Umbilical cord (tissue), 2 donors: ENCODE measurements at places on chromosomes 3 and 15. TPM values are rescaled to one million over a fixed set of nuclear protein-coding genes. Genes with fewer than 3 reads are reported as not detected.
A peak's percentile ranks its signal among the peaks of the same experiment; 100 is the strongest.

GRCh38 chr15:35182841-35183479 is 97.9 kb upstream of the NANOGP8 start:
- DNase-seq = no peak

GRCh38 chr15:96097661-96098060 is 232.8 kb upstream of the NR2F2 start:
- DNase-seq = no peak

DNA sequence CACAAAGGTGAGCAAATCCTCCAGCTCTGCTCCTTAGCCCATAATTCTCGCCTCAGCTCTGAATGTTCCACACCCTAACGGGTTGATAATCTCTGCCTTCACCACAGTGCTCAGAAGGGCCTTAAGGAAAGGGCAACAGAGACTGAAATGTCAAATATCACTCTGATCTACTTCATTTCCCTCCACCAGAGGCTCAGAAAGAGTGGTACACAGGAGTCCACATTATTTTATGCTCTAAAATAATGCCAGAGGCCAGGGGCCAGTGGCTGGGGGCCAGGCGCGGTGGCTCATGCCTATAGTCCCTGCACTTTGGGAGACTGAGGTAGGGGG is 72.2 kb downstream of the MB21D2 start:
- DNase-seq = no peak

DNA sequence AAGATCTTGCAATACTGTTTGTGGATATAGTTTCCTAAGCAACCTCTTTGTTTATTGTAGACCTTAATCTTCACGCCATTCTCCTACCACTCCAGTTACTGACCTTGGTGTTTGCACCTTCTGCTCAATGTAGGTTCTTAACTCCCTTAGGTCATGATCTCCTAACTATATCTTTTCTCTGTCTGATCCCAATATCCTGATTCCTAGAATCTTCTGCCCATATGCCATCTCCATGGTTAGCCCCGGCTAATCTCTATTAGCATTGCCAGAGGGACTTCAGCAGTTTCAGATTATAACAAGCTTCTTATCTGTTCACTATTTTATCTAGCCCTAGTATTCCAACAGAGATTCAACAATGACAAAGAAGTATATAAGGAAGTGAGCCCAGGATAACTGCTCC is 64.9 kb downstream of the IMPG2 start:
- DNase-seq = no peak

GRCh38 chr3:52443791-52444687 is 864 bp downstream of the SEMA3G start:
- DNase-seq = no peak

DNA sequence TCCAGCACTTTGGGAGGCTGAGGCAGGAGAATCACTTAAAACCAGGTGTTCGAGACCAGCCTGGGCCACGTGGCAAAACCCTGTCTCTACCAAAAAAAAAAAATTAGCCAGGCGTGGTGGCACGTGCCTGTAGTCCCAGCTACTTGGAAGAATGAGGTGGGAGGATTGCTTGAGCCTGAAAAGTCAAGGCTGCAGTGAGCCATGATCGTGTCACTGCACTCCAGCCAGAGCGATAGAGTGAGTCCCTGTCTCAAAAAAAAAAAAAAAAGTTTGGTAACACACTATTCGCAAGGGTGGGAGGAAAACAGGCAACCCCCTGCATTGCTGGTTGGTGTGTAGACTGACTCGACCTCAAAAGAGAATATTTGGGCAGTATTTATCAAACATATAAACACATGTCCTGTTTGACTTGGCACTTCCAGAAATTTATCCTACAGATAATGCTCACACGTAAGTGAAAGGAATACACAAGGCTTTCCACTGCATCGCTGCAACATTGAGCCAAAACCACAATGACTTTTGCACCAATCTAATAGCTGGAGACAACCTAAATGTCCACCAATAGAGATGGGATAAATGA is 3.1 kb upstream of the ANPEP start:
- DNase-seq = no peak

DNA sequence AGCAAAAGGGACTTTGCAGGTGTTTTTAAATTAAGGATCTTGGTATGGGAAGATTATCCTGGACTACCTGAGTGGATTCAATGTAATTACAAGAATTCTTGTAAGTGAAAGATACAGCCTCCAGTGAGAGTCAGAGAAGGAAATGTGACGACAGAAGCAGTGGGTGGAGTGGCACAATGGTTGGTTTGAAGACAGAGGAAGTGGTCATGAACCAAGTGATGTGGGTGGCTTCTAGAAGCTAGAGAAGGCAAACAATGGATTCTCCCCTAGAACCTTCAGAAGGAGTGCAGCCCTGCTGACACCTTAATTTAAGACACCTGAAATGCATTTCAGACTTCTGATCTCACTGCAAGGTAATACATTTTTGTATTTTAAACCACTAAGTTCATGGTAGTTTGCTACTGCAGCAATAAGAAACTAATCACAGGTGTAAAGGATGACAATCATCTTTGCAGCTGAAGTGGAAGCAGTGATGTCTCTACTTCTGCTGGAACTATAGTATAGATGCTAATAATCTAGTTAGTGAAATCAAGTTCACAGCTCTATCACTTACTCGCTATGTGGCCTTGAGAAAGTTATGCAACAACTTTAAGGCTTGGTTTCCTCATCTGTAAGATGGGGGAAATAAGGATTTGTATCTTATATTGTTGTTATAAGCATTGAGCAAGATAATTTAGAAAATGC is 403.4 kb upstream of the SUCLG2 start:
- DNase-seq = no peak

DNA sequence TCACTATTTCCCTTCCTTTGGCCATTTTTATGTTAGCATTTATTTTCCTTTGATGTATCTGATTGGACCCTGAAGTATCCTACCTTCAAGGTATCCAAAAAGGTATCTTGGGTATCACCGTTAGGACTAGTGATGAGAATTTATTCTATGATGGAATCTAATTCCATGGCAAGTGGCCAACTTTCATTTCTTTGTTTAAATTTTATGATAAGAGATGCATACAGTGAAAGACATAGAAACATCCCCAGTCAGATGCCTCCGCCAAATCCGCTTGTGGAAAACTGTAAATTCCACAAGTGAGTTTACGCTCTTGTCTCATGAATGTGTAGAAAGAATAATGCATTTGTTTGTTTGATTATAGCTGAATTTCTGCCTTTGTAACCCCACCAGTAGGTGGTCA is 153.7 kb upstream of the NR2F2 start:
- DNase-seq = no peak

- DNase-seq = no peak
Observed at GRCh38 chr15:51076524-51077220, 18.0 kb downstream of the TNFAIP8L3 start.

DNA sequence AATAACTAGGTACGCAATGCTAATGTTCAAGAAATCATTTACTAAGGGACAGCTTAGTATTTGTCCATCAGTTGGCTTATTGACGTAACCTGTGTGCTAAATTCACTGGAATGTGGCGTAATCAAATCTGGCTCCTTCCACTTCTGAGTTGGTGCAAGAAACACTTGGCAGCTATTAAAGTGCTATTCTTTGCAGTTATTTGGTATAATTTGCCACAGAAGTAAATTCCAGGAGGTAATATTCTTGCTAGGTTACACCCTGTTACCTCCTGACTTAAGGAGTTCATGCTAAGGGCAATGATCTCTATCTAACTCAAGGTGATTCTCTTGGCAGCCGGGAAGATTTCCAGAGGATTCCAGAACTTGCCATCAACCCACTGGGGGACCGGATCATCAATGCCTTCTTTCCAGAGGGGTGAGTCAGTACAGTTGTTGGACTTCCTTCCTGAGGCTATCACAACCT is 25.5 kb downstream of the CHP1 start:
- no peak for DNase-seq

DNA sequence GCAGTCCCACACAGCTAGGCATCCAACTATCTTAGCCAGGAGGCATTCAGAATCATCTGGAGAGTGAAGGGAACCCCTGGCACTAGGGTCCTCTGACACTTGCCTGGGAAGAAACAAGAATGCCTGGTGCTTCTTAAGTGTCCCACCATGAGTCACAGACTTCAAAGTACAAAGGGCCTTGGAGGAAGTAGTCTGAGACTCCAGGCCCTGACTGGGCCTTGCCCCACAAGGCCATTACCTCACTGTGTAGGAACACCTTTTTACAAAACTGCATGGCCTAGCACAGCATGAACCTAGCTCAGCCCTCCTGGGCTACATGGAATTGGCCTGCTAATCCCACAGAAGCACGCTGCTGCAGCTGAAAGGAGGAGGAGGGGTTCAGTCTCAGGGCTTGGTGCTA is 104.5 kb upstream of the SLCO2A1 start:
- DNase-seq = no peak

- DNase-seq = no peak
Observed at GRCh38 chr3:173019378-173019777, 121.7 kb downstream of the SPATA16 start.

- peak; percentile 17 for DNase-seq
Observed at GRCh38 chr3:133124511-133124910, 86.3 kb downstream of the TMEM108 start.

DNA sequence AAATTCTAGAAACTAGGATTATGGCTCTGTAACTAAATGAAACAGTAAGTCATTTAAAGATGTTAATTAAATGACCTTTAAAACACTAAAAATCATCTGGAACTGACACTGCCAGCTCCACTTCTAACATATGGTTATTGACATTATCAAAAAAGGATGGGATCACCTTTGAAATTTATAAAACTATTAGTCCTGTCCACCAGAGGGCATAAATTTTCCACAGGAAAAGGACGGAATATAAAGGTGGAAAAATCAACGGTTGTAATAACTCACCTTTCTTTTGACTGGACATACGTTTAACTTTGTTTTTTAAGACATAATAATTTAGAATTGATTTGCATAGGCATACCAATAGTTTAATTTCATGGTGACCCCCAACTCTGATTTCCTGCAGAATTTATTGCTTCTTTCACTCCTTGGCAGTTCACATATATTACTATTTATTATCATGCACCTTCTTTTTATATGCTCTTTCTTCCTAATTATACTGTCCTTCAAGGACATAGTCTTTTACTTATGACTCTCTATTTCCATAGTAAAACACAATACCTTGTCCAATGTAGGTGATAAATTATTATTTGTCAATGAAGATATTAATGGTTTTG is 345.7 kb downstream of the CADM2 start:
- no peak for DNase-seq

GRCh38 chr3:194584320-194584776 is 48.9 kb downstream of the TMEM44 start:
- no peak for DNase-seq

GRCh38 chr15:37253877-37254276 is 153.5 kb upstream of the MEIS2 start:
- peak; percentile 11 for DNase-seq

DNA sequence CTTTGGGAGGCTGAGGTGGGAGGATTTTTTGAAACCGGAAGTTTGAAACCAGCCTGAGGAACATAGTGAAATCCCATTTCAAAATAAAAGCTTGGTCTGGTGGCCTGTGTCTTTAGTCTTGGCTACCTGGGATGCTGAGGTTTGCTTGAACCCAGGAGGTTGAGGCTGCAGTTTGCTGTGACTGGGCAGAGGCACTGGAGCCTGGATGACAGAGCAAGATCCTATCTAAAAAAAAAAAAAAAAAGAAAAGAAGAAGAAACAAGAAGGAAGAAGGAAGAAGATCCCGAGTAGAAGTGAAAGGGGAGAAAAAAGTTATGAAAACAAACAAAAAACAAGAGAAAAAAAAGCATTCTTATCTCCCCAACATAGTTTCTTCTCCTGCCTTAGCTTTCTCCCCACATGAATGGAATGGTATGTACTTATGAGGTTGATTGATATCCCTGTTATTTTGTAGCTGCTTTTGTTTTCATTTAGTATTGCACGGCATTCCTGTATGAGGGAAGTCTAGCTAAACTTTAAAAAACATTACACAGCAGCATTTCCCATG is 42.4 kb downstream of the TMEM40 start:
- no peak for DNase-seq

- no peak for DNase-seq
Observed at GRCh38 chr15:65887565-65887964, 18.3 kb downstream of the RAB11A start.

- DNase-seq = peak; percentile 1
Observed at GRCh38 chr3:63076357-63076756, 201.1 kb upstream of the CADPS start.

DNA sequence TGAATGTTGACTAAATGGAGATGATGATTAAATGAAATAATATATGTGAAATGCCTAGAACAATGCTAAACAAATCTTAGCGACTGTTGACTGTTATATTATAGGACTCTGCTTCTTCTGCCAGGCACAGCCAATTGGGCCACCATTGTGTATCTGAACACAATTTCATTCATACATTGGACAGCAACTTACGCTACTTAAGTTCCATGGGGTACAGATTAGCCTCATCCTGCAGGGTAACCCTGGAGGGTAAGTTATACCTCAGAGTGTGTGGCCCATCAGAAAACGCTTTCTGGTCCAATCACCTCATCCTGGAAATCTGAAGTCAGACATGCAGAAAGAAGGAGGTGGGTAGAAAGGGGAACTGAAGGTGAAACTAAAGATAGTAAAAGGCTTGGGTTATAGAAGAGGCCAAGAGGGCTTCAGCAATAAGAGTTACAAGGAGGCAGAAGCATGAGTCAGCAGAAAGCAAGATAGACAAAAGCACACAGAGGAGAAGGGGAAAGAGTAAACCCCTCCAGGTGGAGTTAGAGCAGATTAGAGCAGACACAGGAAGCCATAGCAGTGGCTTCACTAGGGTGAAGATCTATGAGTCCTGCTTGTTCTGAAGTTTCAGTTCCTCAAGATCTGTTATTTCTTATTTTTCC is 119.3 kb upstream of the SLC24A5 start:
- no peak for DNase-seq

DNA sequence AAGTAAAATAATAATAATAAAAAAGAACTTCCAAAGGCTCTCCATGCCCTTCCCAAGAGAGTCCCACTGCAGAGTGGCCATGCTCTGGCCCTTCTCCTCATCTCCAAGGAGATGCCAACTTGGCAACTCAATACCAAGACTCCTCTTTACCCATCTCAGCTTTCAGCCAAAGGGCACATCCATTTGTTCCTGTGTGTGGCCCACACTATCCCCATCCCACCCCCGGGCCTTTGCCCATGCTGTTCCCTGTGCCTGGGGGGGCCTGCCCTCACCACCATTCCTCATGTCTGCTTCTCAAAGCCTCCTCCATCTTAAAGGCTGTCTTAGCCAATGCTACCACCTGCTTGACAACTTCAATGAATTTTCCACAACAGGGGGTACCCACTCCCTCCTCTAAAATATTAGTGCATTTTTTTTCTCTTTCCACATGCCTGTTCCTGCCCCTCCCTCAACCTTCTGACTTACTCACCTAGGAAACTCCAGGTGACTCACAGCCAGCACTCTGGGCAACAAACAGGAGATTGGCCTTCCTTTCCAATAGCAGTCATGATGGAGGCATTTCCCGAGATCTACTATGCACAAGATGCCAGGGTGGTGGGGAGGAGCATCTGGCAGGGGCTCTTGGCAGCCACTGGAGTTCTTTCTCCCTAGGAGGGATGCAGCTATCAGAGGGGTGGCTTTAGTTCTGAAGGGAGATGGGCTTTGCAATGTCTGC is 109.4 kb upstream of the SMAD3 start:
- DNase-seq = no peak

The TRH gene
- not detected for total RNA-seq

The IL17RD gene
- 5.8 TPM for total RNA-seq

The FGF12 gene
- total RNA-seq = 7.0 TPM

The BCL2A1 gene
- 5.1 TPM for total RNA-seq

The CKMT1A gene
- 3.6 TPM for total RNA-seq

The ATP11B gene
- total RNA-seq = 143 TPM

The CHP1 gene
- 71.7 TPM for total RNA-seq

The NUDT16 gene
- 10.6 TPM for total RNA-seq

The C3orf49 gene
- total RNA-seq = not detected

The PARP15 gene
- 4.3 TPM for total RNA-seq

The BLM gene
- 4.1 TPM for total RNA-seq

The TF gene
- total RNA-seq = 7.9 TPM

The TEX55 gene
- not detected for total RNA-seq

The CXCR6 gene
- total RNA-seq = 2.2 TPM

The GPR149 gene
- total RNA-seq = 1.7 TPM

The CHRM5 gene
- total RNA-seq = 4.6 TPM
